Fibroblast of skin of left quadriceps (primary cell): ENCODE measurements at places on chromosomes 6 and 20.

- DNase-seq = no peak
These were observed 334.9 kb downstream of the RFPL4B start for GRCh38 chr6:112682071-112682470.

DNA sequence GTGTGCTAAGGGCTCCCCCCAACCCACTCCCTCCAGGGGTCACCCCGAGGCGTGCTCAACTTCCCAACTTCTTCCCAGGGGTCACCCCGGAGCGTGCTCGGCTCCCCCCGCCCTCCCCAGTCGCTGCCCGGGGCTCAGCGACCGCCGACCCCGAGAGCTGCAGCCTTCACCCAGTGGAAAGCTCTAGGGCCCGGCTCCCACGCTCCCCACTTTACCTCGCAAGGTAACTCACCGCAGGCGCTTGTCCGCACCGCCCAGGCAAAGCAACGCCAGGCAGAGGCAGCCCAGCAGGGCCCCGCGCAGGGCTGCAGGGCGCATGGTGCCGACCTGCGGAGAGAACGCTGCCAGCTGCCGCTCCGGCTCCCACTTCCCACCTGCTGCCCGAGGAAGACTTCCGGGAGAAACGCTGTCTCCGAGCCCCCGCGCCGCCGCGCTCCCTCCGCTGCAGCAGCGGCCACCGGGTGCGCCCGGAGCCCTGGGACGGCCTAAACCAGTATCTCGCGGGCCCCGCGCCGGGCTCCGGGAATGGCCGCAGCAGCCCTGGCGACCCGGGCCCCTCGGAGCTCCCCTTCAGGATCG, 396 bp downstream of the RNASET2 start:
- no peak for DNase-seq

- DNase-seq = no peak
These were observed 1.8 kb upstream of the JARID2 start for GRCh38 chr6:15243910-15244619.

GRCh38 chr6:30206152-30206551, 7.1 kb downstream of the TRIM26 start:
- no peak for DNase-seq

DNA sequence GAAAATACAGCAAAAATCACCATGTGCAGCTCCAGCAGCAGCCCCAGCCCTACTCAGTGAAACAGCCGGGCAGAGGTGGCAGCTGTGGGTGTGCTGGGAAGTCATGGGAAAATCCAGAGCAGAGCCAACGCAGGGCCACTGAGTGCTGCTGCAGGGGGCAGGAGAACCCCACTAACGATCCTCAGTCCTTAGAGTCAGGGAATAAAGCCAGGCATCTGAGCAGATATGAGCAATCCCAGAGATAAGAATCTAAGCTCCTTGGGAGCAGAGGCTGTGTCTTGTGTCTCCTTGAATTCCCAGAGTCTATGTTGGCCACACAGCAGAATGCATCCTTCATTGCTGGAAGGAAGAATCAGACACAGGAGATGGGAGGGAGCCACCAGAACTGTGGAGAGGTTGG, 493.1 kb upstream of the MAP3K7 start:
- no peak for DNase-seq

DNA sequence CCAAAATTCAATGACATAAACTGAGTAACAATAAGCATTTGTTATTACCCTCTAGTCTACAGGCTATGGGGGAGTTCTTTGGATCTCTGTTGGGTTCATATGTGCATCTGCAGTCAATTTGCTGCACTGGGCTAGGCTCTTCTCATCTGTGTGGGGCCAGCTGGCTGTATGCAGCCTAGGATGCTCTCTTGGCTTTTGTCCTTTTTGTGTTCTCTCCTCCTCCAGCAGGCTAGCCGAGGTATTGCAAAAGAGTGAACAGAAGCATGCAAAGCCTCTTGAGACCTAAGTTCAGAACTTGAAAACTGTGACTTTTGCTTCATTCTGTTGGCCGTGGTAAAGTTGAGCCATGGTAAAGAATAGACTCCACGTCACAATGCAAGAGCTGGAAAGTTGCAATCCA, 62.8 kb upstream of the FOXO3 start:
- no peak for DNase-seq

- no peak for DNase-seq
These were observed 1.5 kb downstream of the WDR27 start for GRCh38 chr6:169700296-169700695.

- DNase-seq = no peak
These were observed 12.3 kb downstream of the PXT1 start for GRCh38 chr6:36430351-36430750.

DNA sequence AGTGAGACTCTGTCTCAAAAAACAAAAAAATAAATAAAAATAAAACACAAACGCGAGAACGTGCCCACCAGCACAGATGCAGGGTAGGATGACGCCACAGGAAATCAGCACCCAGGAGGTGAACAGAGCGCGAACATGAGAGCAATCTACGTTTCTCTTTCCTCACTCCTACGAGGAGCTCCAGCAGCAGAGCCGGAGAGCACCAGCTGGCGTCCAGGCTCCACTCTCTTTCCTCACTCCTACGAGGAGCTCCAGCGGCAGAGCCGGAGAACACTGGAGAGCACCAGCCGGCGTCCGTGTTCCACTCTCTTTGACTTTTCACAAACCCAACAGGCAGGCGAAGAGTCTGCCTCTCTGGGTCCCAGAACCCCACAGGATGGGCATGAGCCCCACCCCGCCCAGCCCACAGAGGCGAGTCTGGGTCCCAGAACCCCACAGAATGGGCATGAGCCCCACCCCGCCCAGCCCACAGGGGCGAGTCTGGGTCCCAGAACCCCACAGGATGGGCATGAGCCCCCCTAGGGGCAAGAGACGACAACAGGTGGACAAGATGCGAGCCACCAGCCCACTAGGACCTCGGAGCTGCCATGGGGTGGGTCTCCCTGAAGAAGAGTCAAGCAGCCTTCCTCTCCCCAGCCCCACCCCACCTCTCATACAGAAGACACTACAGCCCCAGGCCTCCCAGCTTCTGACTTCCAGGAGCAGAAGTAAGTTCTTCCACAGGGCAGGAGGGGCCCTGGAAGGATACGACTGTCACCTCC, 20.2 kb downstream of the ZBTB46 start:
- no peak for DNase-seq

- peak; percentile 94 for DNase-seq
These were observed 48.6 kb downstream of the TPD52L1 start for GRCh38 chr6:125201961-125202729.

DNA sequence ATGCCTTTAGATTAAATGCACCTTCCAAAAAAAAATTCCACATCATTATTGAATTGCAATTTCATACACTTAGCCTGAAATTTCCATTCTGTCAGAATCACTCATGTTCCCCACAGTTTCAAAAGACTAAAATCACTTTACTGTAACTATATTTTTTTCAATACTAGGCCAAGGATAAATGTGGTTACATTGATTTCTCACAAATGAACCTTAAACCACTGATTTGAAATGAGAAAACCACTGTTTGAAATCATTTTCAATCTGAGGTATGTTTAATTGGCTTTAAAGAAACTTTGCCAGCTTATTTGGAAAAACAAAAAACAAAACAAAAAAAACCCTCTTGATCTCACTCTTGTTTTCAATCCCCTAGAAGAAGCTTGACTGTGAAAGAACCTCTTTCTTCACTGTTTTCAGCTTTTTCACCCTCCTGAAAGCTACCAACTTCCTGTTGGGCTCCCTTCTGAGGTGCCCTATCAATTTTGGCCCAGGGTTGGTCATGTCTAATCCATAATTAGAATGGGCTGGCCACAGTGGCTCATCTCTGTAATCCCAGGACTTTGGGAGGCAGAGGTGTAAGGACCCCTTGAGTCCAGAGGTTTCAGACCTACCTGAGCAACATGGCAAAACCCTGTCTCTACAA, 242.5 kb downstream of the ADGRG6 start:
- DNase-seq = no peak

DNA sequence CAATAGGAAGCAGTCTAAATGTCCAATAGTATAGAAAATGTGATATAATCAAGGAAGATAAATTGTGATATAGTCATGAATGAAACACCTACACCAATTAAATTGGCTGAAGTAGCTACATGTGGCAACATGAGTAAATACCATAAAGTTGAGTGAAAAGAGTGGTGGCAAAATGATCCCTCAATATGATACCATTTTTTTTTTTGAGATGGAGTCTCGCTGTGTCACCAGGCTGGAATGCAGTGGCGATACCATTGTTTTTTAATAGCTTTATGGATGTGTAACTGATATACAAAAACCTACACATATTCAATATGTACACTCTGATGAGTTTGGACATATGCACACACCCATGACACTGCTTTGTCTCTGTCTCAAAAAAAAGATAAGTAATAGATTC, 20.9 kb upstream of the ILRUN start:
- no peak for DNase-seq

GRCh38 chr6:33450434-33450833, 3.9 kb upstream of the ZBTB9 start:
- DNase-seq = no peak

GRCh38 chr20:45358282-45359068, 4.5 kb upstream of the SYS1 start:
- no peak for DNase-seq

DNA sequence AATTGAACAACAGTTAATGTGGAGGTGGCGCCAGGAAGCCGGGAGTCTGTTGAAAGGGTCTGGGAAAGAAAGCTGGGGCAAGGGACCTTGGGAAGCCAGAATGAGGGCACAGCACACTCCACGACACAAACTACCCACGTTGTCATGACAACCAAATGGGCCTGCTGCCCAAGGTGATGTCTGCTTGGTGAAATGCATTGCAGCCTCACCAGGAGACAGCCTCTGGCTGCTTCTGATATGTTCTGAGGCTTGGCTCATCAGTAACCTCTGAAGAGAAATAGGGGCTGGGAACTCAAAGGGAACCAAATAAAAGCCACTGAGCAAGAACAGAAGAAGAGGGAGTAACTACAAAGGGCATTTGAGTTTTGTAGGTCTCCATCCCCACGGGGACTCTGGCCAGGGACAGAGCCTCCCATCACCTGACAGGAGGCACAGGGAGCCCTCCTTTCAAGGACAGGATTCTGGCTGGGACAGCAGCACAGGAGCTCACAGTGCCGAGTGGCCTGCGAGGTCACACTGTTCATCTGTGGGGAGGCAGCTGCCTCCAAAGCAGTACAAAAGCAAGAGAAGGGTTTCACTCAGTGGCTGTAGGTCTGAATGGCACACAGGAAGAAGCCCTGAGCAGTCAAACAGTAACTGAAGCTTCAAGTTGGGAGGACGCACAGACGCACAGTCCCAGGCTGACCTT, 44.6 kb upstream of the KCNK16 start:
- DNase-seq = no peak

- DNase-seq = no peak
These were observed 468.6 kb upstream of the ARID1B start for GRCh38 chr6:156308604-156309003.

GRCh38 chr6:34095136-34095505, 50.8 kb downstream of the GRM4 start:
- DNase-seq = no peak

DNA sequence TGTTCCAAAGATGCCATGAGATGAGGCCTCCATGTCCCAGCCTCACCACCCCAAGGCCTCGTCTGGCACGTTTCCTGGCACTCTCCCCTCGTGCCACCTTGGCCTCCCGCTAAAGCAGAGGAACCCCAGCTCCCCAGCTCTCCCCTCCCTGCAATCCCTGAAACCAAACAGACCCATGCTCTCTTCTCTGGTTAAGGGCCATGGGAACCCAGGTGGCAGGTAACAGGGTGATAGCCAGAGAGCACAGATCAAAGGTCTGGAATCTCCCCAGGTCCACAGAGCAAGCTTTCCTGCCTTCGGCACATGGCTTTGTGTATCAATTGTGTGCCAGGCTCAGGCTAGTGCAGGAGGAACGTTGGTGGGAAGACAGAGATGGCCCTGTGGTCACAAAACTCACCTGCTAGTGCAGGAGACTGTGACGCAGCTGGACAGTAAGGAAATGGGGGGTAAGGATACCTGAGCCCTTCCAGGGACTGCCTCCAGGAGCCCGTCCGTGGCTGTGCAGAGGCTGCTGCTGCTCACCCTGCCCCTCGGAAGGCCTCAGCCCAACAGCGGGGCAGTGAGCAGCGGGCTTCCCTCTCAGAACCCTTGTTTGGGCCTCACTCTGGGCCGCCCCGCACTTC, 39.0 kb downstream of the MYH7B start:
- DNase-seq = no peak

DNA sequence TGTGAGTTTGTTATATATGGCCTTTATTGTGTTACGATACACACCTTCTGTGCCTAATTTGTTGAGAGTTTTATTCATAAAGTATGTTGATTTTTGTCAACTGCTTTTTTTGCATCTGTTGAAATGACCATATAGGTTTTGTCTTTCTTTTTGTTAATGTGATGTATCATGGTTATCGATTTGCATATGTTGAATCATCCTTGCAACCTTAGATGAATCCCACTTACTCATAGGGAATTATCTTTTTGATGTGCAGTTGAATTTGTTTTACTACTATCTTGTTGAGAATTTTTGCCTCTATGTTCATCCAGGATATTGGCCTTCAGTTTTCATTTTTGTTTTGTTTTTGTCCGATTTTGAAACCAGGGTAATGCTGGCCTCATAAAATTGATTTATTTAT, 45.7 kb upstream of the TPD52L1 start:
- no peak for DNase-seq

DNA sequence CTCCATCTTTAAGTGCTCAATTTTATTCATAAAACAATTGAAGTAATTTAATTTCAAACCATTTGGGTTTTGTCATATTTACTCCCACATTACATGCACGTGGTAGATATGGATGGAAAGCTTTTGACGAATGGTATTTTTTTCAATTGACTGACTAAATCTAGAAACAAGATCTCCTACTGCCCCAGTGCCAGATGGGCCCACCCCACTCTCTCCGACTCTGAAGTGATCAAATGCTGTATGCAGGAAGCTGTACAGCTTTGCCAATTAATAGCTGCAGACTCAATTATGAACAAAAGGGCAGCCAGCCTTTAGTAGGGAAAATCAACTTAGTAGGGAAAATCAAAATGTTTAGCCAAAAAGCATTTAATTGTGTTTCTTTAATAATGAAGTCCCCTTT, 46.2 kb downstream of the PACRG start:
- DNase-seq = no peak

DNA sequence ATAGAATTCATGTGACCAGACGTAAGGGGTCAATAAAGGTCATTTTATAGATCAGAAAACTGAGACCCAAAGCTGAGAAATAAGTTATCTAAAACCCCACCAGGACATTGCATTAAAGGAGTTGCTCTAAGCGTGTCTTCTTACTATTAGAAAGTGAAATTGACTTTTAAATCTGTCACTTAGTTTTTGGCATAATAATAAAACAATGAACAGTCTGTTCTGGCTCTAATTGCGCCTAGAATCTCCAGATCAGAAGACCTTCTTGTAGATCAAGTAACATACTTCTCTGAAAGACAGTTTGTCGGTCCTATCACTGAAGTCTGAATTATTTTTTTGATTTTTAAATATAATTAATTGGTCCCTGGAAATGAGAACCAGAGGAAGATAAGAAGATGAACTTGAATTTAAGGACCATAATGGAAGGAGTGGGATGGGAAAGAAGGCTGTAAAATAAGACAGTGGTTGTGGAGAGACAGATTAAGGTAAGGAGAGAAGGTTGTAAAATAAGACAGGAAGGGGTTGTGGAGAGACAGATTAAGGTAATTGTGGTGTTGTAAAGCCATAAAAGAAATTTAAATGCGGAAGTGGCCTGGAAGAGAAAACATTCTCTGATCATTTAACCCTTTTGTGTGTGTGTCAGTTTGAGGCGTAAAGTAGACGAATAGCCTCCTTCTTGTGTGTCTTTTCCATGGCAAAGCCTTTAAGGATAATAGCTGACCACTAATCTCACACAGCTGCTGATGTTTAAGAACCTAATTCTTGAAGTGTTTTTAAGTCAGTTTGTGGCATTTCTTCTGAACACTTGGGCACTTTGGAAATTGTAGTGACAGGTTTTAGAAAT, 20.1 kb downstream of the TOP1 start:
- DNase-seq = no peak

GRCh38 chr20:20265210-20265609, 102.7 kb upstream of the INSM1 start:
- DNase-seq = no peak
